MCF 10A (cell line): ENCODE measurements at places on chromosomes 4 and X.

GRCh38 chr4:60652933-60653332, 547.2 kb upstream of the ADGRL3 start:
- no peak for DNase-seq

DNA sequence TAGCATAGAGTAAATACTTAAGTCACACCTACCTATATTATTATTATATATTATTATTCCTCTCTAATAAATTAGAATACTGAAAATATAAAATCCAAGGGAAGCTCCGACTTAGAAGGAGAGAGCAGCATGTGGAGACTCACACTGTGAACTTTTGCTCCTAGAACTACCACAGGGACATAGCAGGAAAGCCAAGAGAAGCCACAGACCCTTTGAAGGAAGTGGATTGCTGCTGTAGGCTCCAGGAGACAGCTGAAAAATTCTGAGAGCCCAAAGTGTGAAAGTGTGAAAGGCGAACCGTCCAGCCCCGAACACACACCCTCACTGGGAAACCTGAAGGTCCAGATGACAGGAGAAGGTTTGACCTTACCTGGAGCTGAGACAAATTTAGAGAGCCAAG, 177.0 kb downstream of the FAM13A start:
- no peak for DNase-seq

DNA sequence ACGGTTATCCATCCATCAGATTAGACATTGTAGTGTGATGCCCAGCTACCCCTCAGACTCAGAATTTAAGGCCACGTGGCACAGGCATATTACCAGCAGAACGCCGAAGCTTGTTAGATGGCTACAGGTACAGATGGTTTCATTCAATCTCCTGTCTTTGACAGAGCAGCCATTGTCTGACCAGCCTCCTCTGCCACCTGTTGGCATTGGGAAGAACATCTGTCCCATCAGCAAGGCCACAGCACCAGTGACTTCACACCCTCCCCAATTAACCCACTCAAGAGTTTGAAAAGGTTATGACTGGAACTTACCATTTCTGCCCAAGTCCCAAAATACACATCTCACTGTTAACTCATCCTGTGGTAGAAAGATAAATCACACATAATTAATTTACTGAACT, 22.0 kb upstream of the PHKA2 start:
- DNase-seq, result no peak

DNA sequence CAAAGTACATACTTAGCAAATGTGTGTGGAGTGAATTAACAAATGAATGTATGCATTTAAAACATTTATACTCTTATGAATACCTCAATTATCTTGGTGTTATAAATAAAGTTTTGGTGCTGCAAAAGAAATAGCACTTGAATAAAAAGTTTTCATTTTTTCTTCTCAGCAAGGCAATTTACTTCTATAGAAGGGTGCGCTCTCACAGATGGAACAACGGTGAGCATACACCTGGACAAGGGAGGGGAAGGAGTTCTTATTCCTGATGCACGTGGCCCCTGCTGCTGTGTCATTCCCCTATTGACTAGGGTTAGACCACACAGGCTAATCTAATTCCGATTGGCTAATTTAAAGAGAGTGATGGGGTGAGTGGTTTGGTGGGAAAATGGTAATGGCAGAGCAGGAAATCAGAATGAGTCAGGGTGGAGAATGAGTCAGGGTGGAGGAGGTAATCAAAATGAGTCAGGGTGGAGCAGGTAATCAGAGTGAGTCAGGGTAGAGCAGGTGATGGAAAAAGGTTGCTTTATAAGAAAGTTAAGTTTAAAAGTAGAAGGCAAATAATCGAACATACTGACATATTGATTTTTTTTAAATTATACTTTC, 28.2 kb upstream of the PGK1 start:
- DNase-seq, result peak; percentile 3

DNA sequence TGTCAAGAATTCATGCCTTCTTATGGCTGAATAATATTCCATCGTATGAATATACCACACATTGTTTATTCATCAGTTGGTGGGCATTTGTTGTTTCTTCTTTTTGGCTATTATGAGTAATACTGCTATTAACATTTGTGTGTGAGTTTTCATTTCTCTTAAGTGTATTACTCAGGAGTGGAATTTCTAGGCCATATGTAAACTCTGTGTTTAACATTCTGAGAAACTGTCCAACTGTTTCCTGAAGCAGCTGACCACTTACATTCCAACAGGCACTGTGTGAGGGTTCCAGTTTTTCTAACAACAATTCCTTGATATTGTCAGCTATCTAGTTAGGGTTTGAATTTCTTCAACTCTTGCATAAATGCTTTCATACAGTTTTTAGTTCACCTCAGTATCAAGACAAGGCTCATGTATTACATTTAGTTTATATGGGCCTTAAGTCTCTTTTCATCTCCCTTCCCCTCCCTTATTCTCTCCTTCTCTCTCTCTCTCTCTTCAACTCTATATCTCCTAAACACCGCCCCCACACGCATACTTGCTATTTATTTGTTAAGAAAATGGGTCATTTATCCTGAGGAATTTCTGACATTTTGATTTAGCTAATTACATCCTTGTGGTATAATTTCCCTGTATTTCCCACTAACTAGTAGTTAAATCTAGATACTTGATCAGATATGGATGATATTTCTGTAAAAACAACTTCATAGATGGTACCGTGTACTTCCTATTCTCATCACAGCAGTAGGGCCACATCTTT, 77.4 kb downstream of the WDR19 start:
- no peak for DNase-seq

DNA sequence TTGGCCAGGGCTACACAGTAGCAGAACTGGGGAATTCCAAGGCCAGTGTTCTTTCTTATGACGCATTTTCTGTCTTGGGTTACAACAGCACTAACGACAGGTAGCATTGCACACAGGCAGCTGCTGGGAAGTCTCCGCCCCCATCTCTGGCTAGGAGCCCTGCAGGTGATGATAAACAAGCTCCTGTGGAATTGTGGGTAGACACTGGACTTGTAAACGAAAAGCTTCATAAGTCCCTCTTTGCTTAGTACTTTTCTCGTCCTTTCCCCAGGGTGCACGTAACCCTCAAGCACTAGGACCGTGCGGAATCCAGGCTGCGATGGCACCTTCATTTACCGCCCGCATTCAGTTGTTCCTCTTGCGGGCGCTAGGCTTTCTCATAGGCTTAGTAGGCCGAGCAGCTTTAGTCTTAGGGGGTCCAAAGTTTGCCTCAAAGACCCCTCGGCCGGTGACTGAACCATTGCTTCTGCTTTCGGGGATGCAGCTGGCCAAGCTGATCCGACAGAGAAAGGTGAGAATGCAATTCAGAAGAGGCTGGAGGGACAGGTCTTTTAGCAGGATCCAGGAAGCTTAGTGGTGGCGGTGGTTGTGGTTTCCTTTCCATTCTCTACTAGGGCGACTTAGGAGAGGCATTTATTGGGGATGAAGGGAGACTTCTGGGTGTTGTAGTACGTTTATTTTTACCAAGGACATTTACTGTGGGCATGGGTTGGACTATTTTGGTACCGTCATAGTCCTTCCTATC, at the start of gene FAAH2:
FAAH2 (plus strand) TSS at position 200 of the 745 bp plus-strand sequence; CDS start at position 320, 120 bp downstream.
- peak; percentile 89 for DNase-seq

GRCh38 chr4:48197643-48198237, 63.7 kb upstream of the TXK start:
- no peak for DNase-seq

- DNase-seq, result no peak
These were observed 115.2 kb upstream of the BMPR1B start for GRCh38 chr4:94642561-94642866.

GRCh38 chrX:108699368-108699767, 37.0 kb downstream of the IRS4 start:
- DNase-seq, result peak; percentile 53

DNA sequence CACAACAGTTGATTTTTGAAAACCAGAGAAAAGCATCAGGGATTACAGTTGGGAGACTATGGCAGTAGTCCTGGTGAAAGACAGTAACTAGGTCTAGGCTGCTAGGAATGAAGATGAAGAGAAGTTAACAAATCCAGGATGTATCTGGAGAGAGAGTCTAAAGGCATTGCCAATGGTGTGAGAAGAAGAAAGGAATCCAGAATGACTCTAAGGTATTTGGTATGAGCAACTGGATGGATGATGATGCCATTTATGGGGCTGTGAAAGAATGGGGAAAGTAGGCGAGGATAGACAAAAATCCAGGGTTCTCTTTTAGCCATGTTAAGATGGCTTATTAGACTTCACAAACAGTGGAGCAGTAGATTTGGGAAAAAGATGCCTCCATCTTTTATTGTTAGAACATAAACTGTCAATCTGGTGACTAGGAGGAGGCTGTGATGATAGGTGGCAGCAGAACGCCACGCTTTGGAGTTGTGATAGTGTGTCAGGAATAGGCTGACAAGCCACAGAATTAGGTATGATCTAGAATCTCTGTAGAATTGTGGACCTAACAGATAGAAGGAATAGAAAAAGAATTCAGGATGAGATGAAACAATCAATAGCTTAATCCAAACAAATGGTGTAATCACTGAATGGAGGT, 27.3 kb upstream of the JADE1 start:
- DNase-seq, result peak; percentile 42

DNA sequence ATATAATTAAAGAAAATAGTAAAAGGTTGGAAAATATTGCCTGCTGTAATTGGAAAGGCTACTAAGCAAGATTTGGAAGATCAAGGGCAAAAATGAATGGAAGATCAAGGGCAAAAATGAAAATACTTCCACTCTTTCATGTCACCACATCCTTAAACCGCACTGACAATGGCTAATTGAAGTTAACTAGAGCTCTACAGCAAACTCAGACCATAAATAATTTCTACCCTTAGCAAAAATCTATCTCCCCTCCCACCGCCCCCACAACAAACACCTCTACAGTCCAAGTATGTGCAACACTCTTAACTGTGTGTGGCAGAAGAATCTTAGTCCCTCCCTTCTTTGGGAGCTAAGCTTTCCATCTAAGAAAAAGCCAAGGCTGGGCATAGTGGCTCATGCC, 27.1 kb downstream of the ATP11C start:
- DNase-seq, result no peak

- DNase-seq, result no peak
These were observed 13.0 kb downstream of the RBMX start for GRCh38 chrX:136867518-136867917.

DNA sequence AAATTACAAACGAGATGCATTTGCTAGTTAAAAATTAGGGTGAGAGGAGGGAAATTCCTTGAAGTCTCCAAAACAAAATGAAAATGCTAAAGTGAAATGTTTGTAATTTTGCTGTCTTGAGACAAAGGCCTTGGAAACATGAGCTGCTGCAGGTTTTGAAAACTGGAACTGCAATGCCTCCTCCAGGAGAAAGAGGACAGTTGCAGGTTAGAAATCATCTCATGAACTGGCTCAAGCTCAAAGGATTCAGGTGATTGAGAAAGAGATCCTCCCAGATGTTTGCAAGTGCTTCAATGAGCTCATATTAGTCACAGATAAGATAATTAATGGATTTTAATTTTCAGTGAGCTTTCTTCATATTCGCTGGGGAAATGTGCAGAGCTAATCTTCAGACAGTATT, 32.4 kb downstream of the SMPX start:
- DNase-seq, result peak; percentile 66

- DNase-seq, result no peak
These were observed 21.5 kb upstream of the TMSB4X start for GRCh38 chrX:12953420-12953819.

GRCh38 chr4:38534344-38535045, 129.5 kb upstream of the KLF3 start:
- no peak for DNase-seq

- no peak for DNase-seq
These were observed 73.0 kb upstream of the PJA1 start for GRCh38 chrX:69238114-69238886.

- DNase-seq, result no peak
These were observed 124.0 kb downstream of the MOSPD2 start for GRCh38 chrX:14997271-14997670.

DNA sequence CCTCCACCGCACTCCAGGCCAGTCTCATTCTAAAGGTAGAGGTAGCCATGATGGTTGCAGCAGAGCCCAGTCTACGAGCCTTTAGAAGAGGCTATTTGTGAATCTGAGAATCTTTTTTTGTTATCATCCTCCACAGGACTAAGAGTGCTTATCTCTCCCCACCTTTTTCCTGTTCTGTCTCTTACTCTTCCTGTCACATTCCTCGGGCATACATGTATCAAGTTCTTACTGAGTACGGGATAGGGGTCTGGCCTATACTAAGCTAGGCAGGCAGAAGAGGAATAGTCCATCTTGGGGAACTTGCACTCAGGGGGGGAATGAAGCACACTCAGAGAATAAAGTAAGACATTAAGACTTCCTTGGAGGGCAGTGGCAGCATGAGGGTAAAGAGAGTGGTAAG, 25.7 kb downstream of the LAS1L start:
- DNase-seq, result no peak
